Activated CD8-positive, alpha-beta memory T cell treated with anti-CD3 and anti-CD28 coated beads for 48 hours (primary cell): ENCODE measurements at places on chromosomes 16 and 17.

DNA sequence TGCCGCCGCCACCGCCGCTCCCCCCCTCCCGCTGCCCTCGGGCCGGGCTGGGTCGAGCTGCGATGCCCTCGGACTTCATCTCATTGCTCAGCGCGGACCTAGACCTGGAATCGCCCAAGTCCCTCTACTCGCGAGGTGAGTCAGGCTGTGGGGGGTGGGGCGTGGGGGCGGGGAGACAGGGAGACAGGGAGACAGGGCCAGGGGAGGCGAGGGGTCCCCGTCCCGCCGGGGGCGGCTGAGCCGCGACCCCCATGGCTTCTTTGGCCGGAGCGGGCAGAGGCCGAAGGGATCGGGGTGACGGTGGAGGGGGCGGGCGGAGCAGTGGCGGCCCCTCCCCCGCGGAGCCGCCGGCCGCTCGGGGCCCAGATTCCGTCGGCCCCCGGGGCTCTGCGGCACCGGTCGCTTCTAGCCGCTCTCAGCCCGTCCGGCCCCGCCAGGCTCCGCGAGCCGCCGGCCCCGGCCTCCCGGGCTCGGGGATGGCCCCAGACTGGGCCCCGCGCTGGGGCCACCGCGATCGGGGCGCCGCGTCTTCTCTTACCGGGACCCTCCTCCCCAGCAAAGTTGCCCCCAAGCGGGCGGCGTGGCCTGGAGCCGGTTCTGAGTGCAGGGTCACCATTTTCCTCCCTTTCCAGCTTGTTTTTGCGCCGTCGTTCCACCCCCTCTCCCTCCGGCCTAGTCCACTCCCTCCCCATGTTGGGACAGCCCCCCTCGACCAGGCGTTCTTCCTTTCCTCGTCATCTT, 644 bp downstream of the NFAT5 start:
- peak; percentile 40 for DNase-seq

- no peak for DNase-seq
Measured at GRCh38 chr17:73613271-73614233, 30.7 kb downstream of the SDK2 start.

- DNase-seq, result no peak
Measured at GRCh38 chr17:62791235-62791734, 16.8 kb downstream of the MARCHF10 start.

DNA sequence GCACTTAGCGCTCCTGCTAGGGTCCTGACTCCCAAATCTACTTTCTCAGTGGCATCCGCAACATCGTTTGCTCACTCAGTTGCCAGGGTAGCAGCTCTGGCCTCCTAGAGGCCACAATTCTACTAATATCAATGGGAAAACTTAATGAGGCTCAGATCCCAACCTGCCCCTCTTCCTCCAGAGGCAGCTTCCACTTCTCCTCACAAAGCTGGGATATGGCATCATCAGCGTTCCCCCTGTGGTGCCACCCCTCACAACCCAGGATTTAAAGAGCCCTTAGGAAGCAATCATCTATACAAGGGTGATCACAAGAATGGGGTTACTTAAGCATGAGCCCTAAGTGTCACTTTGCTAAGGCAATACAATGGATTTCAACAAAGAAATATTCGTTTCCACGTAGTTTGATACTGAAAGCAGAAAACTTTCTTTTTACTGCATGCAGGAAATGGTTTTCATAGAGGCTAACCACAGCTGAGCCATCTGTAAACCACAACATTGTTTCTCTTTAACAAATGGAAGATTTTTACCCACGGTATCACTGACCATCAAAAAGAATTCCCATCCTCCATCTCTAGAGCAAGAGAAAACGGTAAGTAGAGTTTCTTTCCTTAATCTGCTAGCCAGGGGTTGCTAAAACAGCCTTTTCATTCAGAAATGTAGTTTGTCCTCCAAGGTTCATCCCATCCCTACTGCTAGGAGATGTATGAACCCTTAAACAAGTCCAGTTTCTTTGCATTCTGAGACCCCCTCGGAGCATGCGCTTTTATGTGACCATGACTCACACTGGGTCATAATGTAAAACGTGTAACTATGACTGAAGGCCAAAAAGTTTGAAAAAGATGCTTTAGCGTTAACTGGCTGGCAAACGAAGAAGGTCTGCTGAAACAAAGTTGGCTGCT, 68.3 kb upstream of the BCAR1 start:
- DNase-seq, result no peak

GRCh38 chr16:2214719-2214968, at the start of gene PGP:
PGP (minus strand) TSS chr16:2214840; CDS start chr16:2214777, 63 bp downstream.
- no peak for DNase-seq

GRCh38 chr17:2904135-2904534, 107.9 kb downstream of the RAP1GAP2 start:
- DNase-seq, result no peak

DNA sequence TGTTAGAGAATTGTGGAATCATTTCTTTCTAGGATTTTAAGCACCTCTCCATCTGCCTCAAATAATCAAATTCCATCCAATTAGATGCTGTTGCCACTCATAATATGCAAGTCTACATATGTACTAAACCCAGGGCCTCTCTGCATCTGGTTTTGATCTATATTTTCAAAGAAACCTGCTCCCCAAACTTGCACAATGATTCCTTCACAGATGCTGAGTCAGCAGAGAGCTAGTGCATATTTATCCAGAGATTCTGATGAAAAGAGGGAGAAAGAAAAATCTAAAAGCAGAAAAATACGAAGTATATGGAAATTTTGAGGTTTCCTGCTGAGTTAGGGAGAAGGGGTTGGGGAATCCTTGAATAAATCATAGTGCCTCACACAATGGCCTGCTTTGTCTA, 235.1 kb upstream of the RBFOX1 start:
- no peak for DNase-seq

DNA sequence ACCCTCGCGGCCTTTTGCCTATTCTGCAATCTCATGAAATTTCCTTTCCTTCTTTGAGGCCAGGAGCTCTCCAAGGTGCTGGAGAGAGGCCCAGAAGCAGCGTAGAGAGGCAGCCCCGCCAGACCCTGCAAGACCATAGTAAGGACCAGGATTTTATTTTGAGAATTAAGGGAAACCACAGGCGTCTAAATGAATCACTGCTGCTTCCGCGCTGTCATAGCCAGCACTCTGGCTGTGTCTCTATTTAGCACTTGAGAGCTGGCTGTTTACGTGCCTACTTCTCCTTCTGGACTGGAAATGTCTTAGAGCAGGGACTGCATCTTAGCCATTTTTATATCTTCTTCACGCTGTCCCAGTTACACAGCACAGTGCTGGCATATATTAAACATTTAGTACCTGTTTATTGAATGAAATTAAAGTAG, 37.6 kb upstream of the PIRT start:
- DNase-seq, result no peak

DNA sequence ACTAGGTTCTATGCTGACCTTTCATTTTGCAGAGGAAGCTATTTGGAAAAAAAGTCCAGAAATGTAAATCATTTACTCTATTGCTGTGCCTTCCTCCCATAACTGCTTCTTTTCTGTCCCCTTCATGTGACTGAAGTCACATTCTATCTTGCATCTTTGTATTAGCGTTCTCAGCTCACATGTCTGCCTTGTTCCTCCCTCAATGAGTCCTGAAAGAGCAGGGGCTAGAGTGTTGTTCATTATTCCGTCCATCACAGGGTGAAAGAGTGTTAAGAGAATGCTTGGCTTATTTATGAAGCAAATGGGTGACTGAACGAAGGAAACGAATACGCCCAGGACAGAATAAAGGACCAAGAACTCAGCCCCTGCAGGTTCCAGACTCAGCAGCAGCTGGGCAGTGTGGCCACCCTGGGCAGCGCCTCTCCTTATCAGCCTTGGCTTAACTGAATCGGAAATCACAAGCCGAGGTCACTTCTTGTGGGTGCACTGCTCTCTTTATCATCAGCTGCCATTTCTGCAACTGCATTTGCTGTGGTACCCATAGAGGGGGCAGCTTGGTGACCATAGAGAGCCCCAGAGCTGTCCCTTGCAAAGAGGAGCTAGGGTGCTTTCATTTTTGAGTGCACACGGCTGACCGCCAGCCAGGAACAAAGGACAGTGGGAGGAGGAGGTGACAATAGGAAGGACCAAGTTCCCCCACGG, 1.8 kb upstream of the PIK3R6 start:
- no peak for DNase-seq

DNA sequence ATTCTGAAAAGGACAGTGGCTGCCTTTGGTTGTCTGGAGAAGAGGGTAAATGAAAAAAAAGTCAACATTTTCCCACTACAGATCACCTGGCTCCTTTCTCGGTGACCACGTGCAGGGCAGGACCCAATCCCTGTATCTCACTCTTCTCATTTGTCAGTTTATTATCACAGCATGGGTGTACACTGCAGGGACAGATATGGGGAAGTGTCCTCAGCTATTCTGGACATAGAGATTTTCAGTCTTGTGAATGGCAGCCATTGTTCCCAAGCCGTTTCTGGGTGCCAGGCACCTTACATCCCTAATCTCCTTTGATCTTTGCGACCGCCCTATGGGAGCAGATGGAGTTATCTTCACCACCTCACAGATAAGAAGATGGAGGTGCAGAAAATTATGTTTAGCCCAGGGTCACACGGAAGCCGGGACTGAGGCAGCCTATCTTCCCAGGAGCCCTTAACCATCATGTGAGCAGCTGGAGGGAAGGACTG, 7.2 kb downstream of the ADORA2B start:
- DNase-seq, result no peak

DNA sequence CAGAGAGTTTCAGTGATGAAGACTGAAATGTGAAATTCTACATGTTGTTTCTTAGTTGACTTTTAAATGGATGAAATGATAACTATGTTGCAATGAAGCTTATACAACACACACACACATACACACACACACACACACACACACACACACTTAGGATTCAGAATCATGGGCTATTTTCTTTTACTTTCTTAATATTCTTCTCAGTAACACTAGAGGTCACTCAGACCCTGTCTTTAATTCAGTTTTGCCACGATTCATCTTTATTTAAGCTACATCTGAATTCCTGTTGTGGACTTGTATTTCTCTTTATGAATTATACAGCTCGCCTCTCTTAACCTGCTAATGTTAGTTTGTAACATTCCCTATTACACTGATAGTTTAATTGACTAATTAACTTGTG, 109.6 kb upstream of the GOT2 start:
- no peak for DNase-seq
